NCI-H2081 treated with DMSO at 0.1 percent for 48 hours (cell line): ENCODE measurements at places on chromosomes 7 and 10.

- DNase-seq = no peak
These were observed 4.5 kb downstream of the LLCFC1 start for GRCh38 chr7:142943706-142944268.

GRCh38 chr10:74103560-74104258 lies 46.9 kb downstream of the AP3M1 start:
- DNase-seq = no peak

- no peak for DNase-seq
These were observed 813.3 kb upstream of the C7orf33 start for GRCh38 chr7:147777309-147777708.

DNA sequence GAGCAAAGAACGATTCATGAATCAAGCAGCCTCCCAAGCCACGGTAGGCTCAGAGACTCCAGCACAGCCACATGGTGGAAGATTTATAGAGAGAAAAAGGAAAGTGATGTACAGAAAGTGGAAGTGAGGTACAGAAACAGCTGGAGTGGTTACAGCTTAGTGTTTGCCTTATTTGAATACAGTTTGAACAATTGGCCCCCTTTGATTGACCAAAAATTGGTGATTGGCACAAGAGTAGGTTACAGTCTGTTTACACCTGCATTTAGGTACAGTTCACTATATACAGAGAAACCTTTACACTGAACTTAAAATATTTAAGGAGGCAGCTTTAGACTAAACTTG lies 136.4 kb upstream of the ASAH2 start:
- no peak for DNase-seq

DNA sequence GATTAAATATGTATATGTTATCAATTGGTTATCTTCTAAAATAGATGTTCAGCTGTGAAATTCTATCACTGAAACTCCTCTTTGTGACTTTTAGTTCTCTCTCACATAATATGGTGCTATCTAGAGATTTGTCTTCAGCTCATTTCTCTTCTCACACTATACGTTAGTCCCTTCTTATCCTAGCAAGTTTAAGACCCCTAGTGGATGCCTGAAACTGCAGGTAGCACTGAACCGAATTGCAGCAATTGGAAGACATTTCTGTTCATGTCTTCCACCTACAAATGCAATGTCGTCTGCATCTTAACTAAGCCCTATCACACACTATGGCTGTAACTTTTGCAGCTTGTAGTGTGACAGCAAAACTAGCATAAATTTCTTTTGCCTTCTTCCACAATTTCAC lies 442.7 kb upstream of the POM121L12 start:
- no peak for DNase-seq

- no peak for DNase-seq
These were observed 4.0 kb downstream of the SFMBT2 start for GRCh38 chr10:7406712-7407333.

- no peak for DNase-seq
These were observed 917 bp downstream of the ZNF365 start for GRCh38 chr10:62374862-62375710.

- DNase-seq = no peak
These were observed 897.1 kb downstream of the KCNMA1 start for GRCh38 chr10:76740514-76740913.

DNA sequence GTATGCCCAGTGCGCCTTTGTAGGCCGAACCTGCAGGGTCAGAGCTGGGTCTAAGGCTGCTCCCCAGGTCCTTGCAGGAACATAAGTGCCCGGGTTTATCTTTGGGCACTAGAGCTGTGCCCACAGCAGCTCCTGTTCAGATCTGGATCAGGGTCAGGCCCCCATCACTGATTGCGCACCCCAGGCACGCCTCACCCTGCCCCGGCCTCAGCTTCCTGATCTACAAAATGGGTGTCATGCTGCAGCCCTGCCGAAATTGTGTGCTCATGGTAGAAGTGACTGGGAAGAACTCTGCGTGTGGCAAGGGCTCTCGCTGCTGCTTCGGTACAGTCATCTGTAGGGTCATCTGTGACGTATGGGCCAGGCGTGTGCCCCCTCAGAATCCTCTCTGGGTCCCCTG lies 100.7 kb downstream of the GRK5 start:
- no peak for DNase-seq

- DNase-seq = no peak
These were observed 297.6 kb upstream of the PITRM1 start for GRCh38 chr10:3470191-3470590.

DNA sequence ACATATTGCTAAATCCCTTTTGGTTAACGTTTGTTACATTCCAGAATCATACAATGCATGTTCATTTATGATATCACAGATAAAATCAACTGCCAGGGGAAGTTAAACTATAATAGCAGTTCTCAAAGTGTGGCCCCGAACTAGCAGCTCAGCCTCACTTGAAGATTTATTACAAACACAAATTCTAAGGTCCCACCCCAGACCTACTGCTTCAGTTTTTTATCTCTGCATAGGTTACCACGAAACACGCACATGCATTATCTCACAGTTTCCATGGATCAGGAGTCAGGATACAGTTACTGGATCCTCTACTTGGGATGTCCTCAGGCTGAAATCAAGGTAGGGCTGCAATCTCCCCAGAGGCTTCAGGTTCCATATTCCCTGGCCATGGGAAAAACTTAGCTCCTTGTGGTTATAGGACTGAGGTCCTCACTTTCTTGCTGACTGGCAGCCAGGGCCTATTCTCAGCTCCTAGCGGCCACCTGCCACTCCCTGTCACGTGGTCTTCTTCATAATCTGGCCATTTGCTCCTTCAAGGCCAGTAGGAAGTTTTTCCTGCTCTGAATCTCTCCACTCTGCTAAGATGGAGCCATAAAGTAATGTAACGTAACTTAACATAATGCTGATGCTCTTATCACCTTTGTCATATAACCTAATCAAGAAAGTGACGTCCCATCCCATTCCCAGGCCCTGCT lies 50.5 kb upstream of the YAE1 start:
- no peak for DNase-seq

DNA sequence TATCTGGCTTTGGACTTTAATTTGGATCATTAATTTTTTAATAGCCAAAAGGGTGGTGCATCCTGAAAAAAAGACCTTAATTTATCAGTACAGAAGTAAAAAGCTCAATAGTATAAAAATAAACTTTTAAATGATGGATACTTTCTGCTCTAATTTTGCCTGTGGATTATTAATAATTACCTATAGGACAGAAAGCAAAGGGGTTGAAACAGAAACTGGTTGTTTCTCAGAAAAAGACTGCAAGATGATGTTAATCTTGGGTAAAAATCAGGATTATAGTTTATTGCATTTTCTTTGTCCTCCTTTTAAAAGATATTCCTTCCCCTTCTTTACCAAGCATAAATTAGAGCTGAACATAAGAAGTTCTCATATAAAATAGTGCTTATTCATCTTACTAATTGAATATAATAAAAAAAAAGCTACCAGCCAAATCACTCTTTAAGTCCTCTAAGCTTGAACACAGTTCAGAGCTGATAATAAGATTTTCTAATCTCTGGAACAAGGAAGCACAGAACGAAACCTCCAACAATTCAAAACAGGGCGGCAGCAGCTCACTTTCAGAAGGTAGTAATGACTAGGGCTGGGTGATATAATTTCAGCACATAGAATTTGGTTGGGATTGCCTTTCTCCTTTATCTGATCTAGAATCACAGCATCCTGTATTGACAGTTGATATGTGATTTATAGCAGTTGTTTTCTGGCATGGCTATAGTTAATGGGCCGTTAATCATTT lies 8.1 kb upstream of the GPR85 start:
- DNase-seq = no peak

DNA sequence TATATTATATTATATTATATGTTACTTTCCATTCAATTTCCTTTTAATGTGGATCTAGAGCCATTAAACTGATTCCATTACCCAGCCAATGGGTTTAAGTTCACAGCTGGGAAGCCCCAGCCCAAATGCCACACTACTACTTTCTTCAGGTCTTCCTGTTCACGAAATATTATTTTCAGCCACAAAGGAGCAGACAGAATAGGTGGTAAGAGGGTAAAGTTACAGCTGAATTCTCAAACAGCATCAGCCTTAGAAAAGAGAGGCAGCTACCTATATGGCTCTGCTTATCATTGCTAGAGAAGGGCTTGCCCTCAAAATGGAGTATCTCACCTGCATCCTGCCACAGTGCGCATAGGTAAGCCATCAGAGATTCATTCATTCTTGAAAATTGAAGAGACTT lies 128.3 kb downstream of the ITGA8 start:
- no peak for DNase-seq

- DNase-seq = no peak
These were observed 281 bp upstream of the EXOC6 start for GRCh38 chr10:92848037-92848440.

GRCh38 chr7:92815412-92815811 lies 21.0 kb downstream of the CDK6 start:
- no peak for DNase-seq

GRCh38 chr10:111207500-111207899 lies 130.7 kb downstream of the ADRA2A start:
- no peak for DNase-seq

- DNase-seq = no peak
These were observed 32.3 kb upstream of the ARID5B start for GRCh38 chr10:61869041-61869675.

GRCh38 chr10:13072339-13072738 lies 27.6 kb upstream of the OPTN start:
- no peak for DNase-seq

DNA sequence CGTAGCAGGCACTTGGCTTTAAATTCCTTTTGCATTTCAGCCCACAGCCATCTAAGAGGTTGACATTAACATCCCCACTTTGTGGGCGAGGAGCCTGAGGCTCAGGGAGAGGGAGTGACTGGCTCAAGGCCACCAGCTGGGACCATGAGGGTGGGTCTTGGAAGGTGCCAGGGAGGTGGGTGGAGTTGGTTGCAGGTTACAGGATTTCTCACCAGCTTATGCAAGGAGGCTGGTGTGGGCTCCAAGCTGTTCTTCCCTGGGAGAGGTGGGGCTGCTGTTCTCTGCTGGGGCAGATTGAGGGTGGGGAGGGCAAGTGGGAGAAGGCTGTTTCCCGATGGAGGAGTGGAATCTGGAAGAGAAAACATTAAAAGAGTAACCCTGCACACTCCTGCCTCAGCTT lies 14.1 kb upstream of the C10orf95 start:
- no peak for DNase-seq

DNA sequence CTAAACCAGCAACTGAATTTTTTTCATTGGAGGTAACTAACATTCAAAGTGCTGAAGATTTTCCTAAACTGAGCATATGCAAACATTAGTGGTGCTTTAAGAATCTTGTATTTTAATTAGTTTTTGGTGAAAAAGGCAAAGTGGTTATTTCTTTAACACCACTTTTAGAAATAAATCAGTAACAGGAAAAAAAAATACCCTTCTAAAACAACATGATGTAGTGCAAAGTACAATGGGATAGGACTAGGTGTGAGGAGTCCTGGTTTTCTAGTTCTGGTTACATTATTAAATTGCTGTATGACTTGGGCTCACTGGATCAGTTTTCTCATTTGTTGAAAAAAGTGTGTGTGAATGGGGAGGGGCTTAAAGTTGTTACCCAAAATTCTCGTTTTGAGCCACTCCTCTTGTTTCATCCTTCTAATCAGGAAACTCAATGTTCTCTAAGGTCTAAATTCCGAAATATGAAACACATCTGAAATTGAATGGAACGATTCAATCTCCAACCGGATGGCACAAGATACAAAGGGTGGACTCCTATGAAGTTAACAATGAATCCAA lies 1.8 kb downstream of the WASL start:
- no peak for DNase-seq

DNA sequence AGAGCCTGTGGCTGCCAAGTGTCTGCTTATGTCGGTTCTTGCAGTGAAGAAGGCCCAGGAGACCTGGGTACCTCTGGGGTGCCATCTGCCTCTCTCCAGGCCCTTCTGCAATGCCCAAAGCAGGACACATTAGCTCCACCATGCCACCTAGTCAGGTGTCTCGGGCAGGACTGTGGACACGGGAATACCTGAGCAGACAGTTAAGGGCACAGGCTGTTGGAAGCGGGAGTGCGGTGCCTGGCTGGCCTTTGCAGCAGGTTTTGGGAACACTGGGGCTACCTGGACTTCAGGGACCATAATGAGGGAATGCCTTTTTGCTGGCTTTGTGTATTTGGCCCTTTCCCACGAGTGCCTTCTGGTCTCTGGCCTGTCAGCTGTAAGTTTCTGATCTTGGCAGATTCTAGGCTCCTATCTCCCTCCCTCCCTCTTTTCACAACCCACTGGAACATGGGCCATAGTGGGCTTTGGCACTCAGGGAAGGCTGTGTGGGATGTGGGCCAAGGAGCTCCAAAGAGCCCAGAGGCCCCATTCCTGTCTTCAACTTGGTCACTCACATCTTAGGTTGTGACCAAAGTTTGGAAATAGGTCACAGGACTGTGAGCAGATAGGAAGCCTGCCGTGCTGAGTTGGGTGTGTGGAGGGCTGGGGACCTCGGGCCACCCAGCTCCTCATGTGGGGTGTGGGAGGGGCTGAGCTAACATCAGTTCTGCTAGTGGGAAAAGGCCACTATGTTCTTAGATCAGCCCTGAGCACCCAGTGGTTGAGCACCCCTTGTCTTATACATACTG lies 41.5 kb upstream of the CXCL12 start:
- DNase-seq = no peak

DNA sequence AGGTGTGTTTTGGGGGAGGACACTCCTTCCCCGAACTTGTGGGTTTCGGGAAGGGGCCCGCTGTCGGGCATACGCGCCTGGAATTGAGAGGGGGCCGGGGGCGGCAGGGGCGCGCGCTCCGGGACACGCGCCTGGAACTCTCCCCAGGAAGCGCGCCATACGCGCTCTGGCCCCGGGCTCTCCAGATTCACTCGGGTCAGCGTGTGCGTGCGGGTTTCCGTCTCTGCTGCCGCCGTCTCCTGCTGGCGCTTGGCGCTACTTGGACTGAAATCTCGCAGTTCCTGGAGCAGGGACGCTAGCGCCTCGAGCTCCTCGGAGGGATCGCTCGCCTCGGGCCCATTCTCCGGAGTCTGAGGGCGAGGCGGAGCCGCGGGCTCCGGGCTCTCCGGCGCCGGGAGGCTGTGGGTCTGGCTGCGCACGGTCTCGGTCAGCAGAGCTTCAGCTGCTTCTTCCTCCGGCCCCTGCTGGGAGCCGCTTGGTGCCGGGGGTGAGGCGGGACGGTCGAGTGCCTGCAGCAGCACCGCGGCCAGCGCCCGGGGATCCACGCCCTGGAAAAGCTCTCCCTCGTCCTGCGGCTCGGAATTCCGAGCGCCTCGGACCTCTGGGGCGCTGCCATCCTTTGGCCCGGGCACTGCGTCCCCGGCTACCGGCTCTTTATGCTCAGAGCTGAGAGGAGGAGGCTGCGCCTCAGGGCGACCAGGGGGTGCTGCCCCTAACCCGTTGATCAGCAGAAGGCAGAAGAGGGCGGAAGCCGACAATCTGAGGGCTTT lies 1.1 kb downstream of the VGF start:
- DNase-seq = no peak
